ENCODE measurements at places on chromosomes 11 and 22. TPM values are rescaled to one million over a fixed set of nuclear protein-coding genes. Genes with fewer than 3 reads are reported as not detected.

The SMIM38 gene
- total RNA-seq, result 15.6 TPM

The GRIK4 gene
- total RNA-seq, result not detected

The HPX gene
- not detected for total RNA-seq

The WBP2NL gene
- total RNA-seq, result 5.2 TPM

The CALCA gene
- not detected for total RNA-seq

The TRIM51 gene
- not detected for total RNA-seq

The MED15 gene
- 31.6 TPM for total RNA-seq

The MYOD1 gene
- not detected for total RNA-seq

The GGA1 gene
- 38.4 TPM for total RNA-seq

GRCh38 chr11:17561111-17561415 lies 14.0 kb downstream of the OTOG start:
- DNase-seq, result no peak

GRCh38 chr11:44955015-44955738 lies 4.5 kb upstream of the TP53I11 start:
- DNase-seq, result peak; percentile 27

DNA sequence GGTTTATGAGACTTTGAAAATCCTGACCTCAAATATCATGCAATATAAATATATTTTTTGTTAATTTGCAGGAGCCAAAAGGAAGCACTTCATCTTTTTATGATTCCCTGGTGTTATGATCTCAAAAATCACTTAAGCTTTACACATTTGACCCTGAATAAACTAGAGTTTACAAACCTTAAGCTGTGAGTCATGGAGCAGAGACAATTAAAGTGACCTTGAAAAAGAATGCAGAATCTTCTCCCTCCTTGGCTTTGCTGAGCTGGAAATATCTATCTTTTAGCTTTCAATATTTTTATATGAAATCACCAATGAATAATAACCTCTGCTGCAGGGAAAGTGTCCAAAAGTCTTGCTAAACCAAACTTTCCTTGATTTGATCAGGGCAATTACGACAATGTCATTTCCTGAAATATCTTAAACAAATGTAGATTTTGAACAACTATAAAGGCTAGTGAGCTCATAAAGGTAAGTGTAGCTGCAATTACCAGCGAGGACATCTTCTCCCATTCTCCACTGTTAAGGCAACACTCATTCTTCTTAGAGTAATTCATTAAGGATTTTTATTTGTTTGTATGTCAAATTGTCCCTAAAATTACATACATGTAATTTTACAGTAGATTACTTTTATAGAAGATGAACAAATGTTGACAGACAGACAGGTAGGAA lies 747.0 kb upstream of the LUZP2 start:
- DNase-seq, result no peak

- no peak for DNase-seq
These were observed 757 bp upstream of the HINFP start for GRCh38 chr11:119120639-119121007.

- DNase-seq, result no peak
These were observed 82.9 kb downstream of the ETS1 start for GRCh38 chr11:128504486-128504885.

GRCh38 chr22:17888855-17889254 lies 114.6 kb upstream of the BID start:
- no peak for DNase-seq

DNA sequence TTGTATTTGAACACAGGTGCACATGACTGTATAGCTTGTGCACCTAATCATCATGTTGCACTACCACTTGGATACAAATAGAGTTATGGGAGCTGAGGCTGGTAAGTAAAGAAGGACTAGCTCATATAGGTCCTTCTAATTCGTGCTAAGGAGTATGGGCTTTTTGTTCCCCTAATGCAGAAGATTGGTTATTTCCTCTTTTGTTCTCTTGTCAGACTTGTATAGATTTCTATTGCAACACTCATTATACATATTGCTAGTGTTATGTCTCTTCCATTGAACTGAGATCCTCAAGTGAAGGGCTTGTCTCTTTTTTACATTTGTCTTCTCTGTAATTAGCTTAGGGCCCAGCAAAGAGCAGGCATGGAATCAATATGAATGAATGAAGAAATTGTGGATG lies 54.1 kb upstream of the ARHGAP20 start:
- no peak for DNase-seq

All from body of pancreas (tissue), 4 donors.